Cerebellum (tissue), 4 donors: ENCODE measurements at places on chromosomes 4 and X. TPM values are rescaled to one million over a fixed set of nuclear protein-coding genes. Genes with fewer than 3 reads are reported as not detected.

The MAPK10 gene
- total RNA-seq = 411 TPM

The SHROOM4 gene
- total RNA-seq = 3.7 TPM

The SULT1B1 gene
- total RNA-seq = 0.64 TPM

The UCHL1 gene
- total RNA-seq = 554 TPM

The CT45A10 gene
- total RNA-seq = not detected

The HEPH gene
- total RNA-seq = 25.8 TPM

The GLRA2 gene
- total RNA-seq = 44.4 TPM

The MAGIX gene
- 1.4 TPM for total RNA-seq

The RASSF6 gene
- total RNA-seq = 0.09 TPM

The ARAP2 gene
- total RNA-seq = 45.3 TPM

The MAGEC3 gene
- 0.54 TPM for total RNA-seq

The RASL11B gene
- total RNA-seq = 6.0 TPM

The RPS6KA6 gene
- 14.3 TPM for total RNA-seq

The RHOXF1 gene
- total RNA-seq = not detected

The EDNRA gene
- 10.5 TPM for total RNA-seq

The SASH3 gene
- total RNA-seq = 1.8 TPM

The LGI2 gene
- total RNA-seq = 5.5 TPM

The IL13RA1 gene
- total RNA-seq = 6.7 TPM

The MAGEB10 gene
- total RNA-seq = not detected
